ENCODE measurements at places on chromosomes 11 and 22.

- DNase-seq: no peak
Observed at GRCh38 chr11:35404388-35404775, 15.0 kb downstream of the SLC1A2 start.

DNA sequence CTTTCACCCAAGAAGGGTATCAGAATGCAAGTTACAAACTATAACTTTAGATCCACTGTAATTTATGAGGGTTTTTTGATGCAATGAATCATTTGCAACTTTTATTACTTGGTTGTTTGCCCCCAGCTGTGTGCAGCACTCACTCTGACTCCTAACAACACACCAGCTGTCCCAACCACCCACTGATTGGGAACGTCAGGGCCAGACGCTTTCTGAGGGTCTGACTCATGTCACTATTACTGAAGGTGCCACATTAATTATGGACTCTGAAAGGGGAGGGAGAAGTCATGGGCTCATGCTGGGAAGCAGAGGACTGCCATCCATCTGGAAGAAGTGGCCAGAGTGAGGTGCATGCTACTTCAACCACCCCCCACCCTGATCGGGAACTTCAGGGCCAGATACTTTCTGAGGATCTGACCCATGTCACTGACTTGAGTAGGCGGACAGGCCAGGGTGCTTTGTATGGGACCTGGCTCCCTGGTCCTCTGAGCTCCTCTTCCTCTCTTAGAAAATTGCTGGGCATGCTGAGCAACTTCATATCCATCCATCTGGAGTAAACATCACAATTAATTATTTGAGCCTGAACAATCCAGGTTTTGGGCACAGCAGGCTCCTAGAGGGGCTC, 44.9 kb upstream of the DRD2 start:
- no peak for DNase-seq

- no peak for DNase-seq
Observed at GRCh38 chr11:94558468-94558867, 8.7 kb upstream of the PIWIL4 start.

GRCh38 chr11:93652161-93652597, 9.3 kb upstream of the CEP295 start:
- no peak for DNase-seq

- DNase-seq: no peak
Observed at GRCh38 chr11:37973941-37974340, 1375.9 kb upstream of the RAG2 start.

DNA sequence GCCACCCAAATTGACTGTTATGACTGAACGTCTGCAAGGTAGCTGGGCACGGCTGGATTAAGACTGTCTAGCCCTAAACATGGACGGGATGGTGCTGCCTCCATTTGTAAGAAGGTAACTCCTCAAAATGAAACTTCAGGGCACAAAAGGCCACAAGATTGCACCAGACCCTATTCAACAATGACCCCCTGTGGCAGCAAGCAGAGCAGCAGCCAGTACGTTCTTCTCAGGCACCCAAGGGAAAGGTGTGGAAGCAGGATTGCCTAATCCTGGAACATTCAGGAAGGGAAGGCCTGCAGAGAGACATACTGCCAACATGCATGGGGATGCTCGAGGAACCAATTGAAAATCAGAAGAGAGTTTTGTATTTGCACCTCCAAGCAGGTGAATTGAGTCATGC, 4.5 kb upstream of the TBX10 start:
- no peak for DNase-seq

DNA sequence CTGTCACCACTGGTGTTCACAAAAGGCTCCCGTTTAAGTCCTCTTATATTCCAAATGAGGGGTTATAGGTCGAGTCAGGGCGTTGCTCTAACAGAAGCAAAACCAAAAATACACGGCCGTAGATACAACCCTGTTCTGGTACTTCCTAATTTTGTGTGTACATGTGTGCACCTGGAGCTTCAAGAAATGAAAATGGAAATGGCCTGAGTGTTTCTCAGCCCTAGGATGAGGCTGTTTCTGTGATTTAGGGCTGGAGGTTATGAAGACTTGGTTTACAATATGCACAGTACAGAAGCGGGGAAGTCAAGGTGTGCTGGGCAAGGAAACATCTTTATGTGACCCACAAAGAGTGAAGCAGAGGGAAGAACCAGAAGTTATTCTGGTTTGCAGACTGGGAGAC, 110.4 kb upstream of the OR4B1 start:
- DNase-seq: no peak

- no peak for DNase-seq
Observed at GRCh38 chr22:25892678-25893077, 150.7 kb downstream of the MYO18B start.

- no peak for DNase-seq
Observed at GRCh38 chr11:68840661-68841653, 759 bp downstream of the CPT1A start.

Measured in BJ (cell line).